ENCODE measurements at places on chromosomes 16 and 17.

GRCh38 chr16:19578378-19578971 is 23.0 kb downstream of the VPS35L start:
- H3K4me3 ChIP-seq = no peak overlapping the region
- no peaks in the 10 kb centered on the region for H3K27me3 ChIP-seq
- DNase-seq = no peak
- no peaks in the 10 kb centered on the region for H3K4me1 ChIP-seq
- no peak overlapping the region for H3K27ac ChIP-seq

DNA sequence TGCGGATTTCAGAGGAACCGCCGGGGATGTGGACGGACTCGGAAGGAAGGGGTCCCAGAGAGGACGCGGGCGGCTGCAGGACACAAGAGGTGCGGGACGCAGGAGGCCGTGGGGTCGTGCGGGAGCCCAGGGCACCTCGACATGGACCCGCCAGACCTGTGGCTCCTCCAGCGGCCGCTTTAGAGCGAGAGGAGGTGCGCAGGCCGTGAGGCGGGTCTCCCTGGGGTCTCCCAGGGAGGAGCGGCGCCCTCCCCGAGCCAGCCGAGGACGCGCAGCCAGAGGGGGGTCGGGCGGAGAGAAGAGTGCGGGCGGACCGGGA is 6.8 kb upstream of the FLYWCH1 start:
- DNase-seq = no peak
- peak overlapping the region; percentile 92 for H3K4me3 ChIP-seq
- peaks cover 21% of the 10 kb centered on the region for H3K4me1 ChIP-seq
- H3K36me3 ChIP-seq = no peaks in the 10 kb centered on the region

- DNase-seq = no peak
- H3K27ac ChIP-seq = no peak overlapping the region
- peaks cover 26% of the 10 kb centered on the region for H3K27me3 ChIP-seq
- H3K4me3 ChIP-seq = no peak overlapping the region
- H3K4me1 ChIP-seq = no peaks in the 10 kb centered on the region
Observed at GRCh38 chr16:7303660-7304200, 28.9 kb upstream of the RBFOX1 start.

DNA sequence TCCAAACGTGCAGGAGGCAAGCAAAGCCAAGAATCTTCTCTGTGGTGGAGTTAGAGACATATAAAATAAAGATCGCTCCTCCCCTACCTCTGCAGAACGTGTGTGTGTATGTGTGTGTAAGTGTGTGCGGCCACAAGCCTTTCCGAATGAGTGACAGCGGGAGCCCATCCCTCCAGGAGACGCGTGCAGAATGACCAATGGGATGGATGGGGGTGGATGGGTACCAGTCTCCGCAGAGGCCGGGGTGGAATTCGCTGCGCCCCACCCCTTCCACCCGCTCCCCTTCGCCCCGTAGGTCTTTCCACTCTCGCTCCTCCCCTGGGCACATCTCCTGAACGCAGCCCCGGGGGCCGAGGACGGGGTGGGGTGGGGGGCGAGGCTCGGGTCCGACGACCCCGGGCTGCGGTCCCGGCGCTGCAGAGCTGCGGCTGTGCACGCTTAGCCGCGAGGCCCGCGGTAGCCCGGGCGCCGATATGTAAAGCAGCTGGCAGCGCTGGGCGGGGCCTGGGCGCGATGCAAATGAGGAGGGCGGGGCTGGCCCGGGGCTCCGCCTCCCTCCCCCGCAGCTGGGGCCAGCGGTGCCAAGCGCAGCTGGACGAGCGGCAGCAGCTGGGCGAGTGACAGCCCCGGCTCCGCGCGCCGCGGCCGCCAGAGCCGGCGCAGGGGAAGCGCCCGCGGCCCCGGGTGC is at the start of gene PRKCB:
PRKCB (plus strand) TSS at position 594 of the 688 bp plus-strand sequence.
- H3K27me3 ChIP-seq = no peaks in the 10 kb centered on the region
- H3K4me3 ChIP-seq = peak within 1 kb of the TSS; percentile 99
- H3K36me3 ChIP-seq = peaks cover 18% of the 10 kb centered on the region
- H3K27ac ChIP-seq = peak within 1 kb of the TSS; percentile 89

DNA sequence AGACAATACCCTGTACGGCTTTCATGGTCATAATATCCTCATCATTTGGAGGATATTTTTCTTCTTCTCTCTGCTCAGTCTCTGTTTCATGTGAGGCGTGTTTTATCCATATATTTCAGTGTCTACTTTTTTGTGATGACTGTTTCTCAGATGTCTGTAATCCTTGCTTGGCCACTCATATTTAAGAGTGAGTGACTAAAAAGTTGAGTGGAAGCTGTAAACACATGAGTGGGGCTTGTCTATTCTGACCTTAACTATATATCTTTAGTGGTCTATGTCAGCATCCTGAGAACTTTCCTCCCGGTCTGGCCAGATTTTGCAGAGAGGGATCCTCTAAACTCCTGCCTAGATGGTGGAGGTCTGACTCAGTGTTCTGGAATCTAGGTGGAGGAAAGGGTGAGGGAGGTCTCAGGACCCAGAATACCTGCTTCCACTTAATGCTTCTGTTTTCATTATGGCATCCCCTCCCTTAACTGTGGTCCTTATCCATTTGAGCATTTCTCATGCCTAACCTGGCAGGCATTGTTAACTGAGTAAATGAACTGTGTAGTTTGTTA is 6.0 kb downstream of the DDX19B start:
- no peak overlapping the region for H3K4me3 ChIP-seq
- peaks cover 33% of the 10 kb centered on the region for H3K4me1 ChIP-seq
- peaks cover 27% of the 10 kb centered on the region for H3K36me3 ChIP-seq
- H3K27me3 ChIP-seq = no peaks in the 10 kb centered on the region
- no peak for DNase-seq

DNA sequence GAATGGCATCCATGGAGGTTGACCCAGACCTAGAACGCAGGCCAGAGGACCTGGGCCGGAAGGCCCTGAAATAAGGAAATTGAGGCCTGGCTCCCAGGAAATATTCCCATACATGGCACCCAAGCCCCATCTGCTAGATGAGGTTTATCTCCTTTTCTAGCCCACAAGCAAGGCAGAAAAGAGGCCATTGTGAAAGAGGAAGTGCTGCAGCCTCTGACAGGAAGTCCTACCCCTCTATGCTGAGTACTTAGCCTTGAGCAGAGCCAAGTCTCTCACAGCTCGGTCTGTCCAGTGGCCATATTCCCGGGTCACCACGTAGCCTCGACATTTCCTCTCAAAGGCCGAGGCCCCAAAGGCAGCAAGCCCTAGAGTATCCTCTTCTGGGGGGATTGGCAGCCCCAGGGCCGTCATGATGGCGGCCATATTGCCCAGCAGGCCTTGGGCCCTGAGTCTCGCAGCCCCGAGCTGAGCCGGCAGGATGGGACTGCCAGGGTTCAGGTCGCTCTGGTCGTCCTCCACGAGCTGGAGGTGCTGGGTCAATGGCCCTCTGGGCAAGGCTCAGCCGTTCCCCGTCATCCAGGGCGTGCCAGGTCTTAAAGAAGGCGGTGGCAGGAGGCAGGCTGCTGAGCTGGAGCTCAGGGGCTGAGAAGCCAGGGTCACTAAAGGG is 7.8 kb downstream of the CTF1 start:
- no peak for DNase-seq
- no peak overlapping the region for H3K4me3 ChIP-seq
- peaks cover 25% of the 10 kb centered on the region for H3K4me1 ChIP-seq
- peak overlapping the region; percentile 98 for H3K27ac ChIP-seq
- no peaks in the 10 kb centered on the region for H3K27me3 ChIP-seq

DNA sequence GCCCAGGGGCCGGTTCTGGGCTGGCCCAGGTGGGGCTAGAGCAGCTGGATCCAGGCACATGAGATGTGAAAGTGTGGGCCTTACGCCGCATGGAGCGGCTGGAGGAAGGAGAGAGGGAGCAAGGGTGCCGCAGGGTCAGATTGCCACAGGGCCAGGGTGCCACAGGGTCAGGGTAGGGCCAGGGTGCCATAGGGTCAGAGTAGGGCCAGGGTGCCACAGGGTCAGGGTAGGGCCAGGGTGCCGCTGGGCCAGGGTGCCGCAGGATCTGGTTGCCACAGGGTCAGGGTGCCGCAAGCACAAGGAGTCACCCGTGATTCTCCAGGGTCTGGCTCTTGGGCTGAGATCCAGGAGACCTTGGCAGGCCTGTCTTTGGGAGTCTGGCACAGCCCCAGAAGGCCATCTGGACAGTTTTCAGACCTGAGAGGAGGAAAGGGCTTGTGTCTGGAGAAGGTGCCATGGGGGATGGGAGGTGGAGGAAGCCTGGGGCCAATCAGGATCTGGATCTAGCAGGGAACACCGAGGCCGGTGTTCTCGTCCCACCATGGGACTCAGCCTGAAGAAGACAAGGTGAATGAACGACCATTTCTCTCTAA is 13.1 kb upstream of the LASP1NB start:
- no peak overlapping the region for H3K27ac ChIP-seq
- no peak overlapping the region for H3K4me3 ChIP-seq
- H3K27me3 ChIP-seq = no peaks in the 10 kb centered on the region
- H3K36me3 ChIP-seq = peaks cover 25% of the 10 kb centered on the region
- peaks cover 19% of the 10 kb centered on the region for H3K4me1 ChIP-seq

- H3K27ac ChIP-seq = no peak overlapping the region
- H3K4me3 ChIP-seq = no peak overlapping the region
- H3K27me3 ChIP-seq = peaks cover 6% of the 10 kb centered on the region
- H3K4me1 ChIP-seq = peaks cover 7% of the 10 kb centered on the region
- no peaks in the 10 kb centered on the region for H3K36me3 ChIP-seq
Observed at GRCh38 chr17:56653877-56654276, 60.4 kb downstream of the NOG start.

- no peaks in the 10 kb centered on the region for H3K36me3 ChIP-seq
- H3K4me1 ChIP-seq = peaks cover 7% of the 10 kb centered on the region
- no peak for DNase-seq
- H3K4me3 ChIP-seq = no peak overlapping the region
- H3K27me3 ChIP-seq = peaks cover 16% of the 10 kb centered on the region
Observed at GRCh38 chr17:14760212-14760611, 459.3 kb downstream of the HS3ST3B1 start.

- H3K4me1 ChIP-seq = peaks cover 66% of the 10 kb centered on the region
- H3K27me3 ChIP-seq = no peaks in the 10 kb centered on the region
Observed at GRCh38 chr17:35046245-35046644, 17.3 kb downstream of the RFFL start.

GRCh38 chr17:35750526-35751395 is 2.3 kb downstream of the GAS2L2 start:
- no peak for DNase-seq
- no peak overlapping the region for H3K4me3 ChIP-seq
- no peaks in the 10 kb centered on the region for H3K36me3 ChIP-seq
- H3K27ac ChIP-seq = no peak overlapping the region
- peaks cover 26% of the 10 kb centered on the region for H3K4me1 ChIP-seq

GRCh38 chr16:11651796-11652195 is 16.5 kb upstream of the SNN start:
- peaks cover 6% of the 10 kb centered on the region for H3K4me1 ChIP-seq
- no peaks in the 10 kb centered on the region for H3K27me3 ChIP-seq
- no peak overlapping the region for H3K4me3 ChIP-seq
- no peaks in the 10 kb centered on the region for H3K36me3 ChIP-seq

- DNase-seq = no peak
- peaks cover 22% of the 10 kb centered on the region for H3K36me3 ChIP-seq
- peaks cover 6% of the 10 kb centered on the region for H3K4me1 ChIP-seq
Observed at GRCh38 chr17:21140911-21141310, 14.1 kb downstream of the DHRS7B start.

DNA sequence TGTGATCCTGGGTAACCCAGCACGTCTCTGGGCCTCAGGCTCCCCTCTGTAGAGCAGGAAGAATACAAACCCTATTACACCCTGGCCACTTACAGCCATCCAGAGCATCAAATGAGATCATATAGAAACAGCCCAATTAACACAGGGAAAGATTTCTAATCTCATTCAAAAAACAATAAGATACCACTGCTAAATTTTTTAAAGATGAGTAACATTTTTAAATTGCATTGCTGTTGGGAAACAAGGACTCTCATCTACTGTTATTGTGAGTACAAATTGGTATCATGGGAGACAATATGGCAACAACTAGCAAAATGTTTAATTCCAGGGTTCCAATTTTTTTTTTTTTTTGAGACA is 41.1 kb downstream of the SRL start:
- no peak for DNase-seq
- peaks cover 2% of the 10 kb centered on the region for H3K27me3 ChIP-seq
- H3K4me1 ChIP-seq = peaks cover 3% of the 10 kb centered on the region
- H3K4me3 ChIP-seq = no peak overlapping the region
- H3K36me3 ChIP-seq = no peaks in the 10 kb centered on the region

- H3K27ac ChIP-seq = no peak overlapping the region
- peaks cover 3% of the 10 kb centered on the region for H3K27me3 ChIP-seq
- peak; percentile 54 for DNase-seq
- no peak overlapping the region for H3K4me3 ChIP-seq
Observed at GRCh38 chr16:88924834-88925539, 52.0 kb downstream of the CBFA2T3 start.

- peaks cover 18% of the 10 kb centered on the region for H3K36me3 ChIP-seq
- peaks cover 5% of the 10 kb centered on the region for H3K27me3 ChIP-seq
- DNase-seq = no peak
- H3K4me3 ChIP-seq = no peak overlapping the region
- no peak overlapping the region for H3K27ac ChIP-seq
Observed at GRCh38 chr16:678209-678857, 1.9 kb upstream of the STUB1 start.

GRCh38 chr17:79039171-79039570 is 15.2 kb downstream of the C1QTNF1 start:
- no peaks in the 10 kb centered on the region for H3K36me3 ChIP-seq
- DNase-seq = no peak
- H3K27me3 ChIP-seq = peaks cover 6% of the 10 kb centered on the region
- no peak overlapping the region for H3K4me3 ChIP-seq

DNA sequence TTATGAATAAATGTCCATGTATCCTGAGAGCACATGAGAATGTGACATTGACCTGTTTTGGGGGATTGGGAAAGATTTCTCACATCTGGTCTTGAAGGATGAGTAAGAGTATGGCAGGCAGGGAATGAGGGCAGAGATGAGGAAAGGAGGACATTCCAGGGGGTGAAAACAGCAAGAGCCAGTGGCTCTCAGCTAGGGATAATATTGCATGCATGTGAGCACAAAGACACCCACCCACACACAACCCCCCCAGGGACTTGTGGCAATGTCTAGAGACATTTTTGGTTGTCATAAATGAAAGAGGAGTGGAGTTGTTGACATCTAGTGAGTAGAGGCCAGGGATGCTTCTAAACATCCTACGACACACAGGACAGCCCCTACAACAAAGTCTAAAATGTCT is 6.0 kb downstream of the MYO1D start:
- peaks cover 6% of the 10 kb centered on the region for H3K4me1 ChIP-seq
- no peaks in the 10 kb centered on the region for H3K36me3 ChIP-seq
- peaks cover 9% of the 10 kb centered on the region for H3K27me3 ChIP-seq
- H3K4me3 ChIP-seq = no peak overlapping the region
- DNase-seq = no peak

DNA sequence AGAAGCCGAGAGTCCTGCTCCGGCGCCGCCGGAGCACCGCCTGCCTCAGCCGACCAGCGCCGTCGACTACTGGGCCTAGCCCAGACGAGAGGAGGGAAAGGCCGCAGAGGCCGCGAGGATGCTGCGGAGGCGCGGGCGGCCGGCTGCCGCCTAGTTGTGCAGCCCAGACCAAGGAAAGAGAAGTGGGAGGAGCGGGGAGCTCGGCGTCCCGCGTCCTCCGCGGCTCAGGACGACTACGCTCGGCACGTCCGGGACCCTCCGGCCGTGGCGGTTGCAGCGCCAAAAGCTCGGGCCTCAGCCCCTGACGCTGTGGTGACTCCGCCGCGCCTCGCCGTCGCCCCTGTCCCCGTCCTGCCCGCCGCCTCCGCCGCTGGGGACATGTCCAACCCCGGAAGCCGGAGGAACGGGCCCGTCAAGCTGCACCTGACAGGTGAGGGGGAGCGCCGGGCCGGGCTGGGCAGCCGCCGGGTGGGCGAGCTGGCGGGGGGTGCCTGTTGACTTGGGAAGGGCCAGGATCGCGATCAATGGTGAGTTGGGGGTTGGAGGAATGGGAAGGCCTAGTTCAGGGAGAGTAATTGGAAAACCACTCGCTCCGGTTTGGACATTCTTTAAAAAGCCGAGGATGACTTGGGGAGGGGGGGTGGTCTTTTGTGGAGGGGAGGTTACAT is 37.7 kb downstream of the RNF135 start:
- peaks cover 2% of the 10 kb centered on the region for H3K36me3 ChIP-seq
- peaks cover 21% of the 10 kb centered on the region for H3K27me3 ChIP-seq
- peak overlapping the region; percentile 81 for H3K4me3 ChIP-seq
- DNase-seq = peak; percentile 52
- peaks cover 17% of the 10 kb centered on the region for H3K4me1 ChIP-seq
- peak overlapping the region; percentile 83 for H3K27ac ChIP-seq

Data from activated naive CD8-positive, alpha-beta T cell treated with anti-CD3 and anti-CD28 coated beads, Interleukin-2, amount 50 U/mL, for 24 hours (primary cell).